ENCODE measurements at places on chromosomes 16 and 17.

DNA sequence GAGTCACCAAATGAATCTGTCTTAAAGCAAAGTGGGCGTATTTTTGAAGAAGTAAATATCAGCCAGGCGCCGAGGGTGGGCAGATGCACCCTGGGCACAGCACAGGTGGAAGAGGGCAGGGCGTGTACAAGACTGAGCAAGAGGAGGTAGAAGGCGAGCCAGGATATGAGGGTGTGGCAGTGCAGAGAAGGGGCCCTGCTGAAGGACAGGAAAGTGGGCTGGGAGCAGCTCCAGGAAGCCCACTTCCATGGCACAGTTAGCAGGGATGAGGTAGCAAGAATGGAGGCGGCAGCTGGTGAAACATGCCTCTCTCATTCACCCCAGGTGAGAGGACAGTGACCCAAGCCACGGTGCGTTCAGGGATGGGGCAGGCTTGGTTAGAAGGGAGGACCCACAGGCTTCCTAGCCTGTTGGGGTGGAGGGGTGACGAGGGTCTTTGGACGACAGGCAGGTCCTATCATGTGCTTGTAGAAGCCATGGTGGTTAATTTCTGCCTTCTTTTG, 149.3 kb downstream of the CLEC16A start:
- no peak for DNase-seq

DNA sequence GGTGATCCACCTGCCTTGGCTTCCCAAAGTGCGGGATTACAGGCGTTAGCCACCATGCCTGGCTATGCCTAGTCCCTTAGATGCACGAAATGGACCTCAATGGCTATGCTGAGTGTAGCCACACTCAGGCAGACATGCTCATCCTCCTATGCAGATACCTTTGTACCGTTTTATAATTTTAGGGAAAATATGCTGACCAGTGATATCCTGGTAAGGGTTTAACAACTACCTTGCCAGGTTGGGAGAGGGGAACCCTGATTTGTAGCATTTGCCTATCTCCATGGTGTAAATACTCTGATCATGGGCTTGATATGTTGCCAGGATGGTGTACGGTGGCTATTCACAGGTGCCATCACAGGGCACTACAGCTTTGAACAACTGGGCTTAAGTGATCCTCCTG, 6.9 kb upstream of the SNF8 start:
- DNase-seq, result no peak

DNA sequence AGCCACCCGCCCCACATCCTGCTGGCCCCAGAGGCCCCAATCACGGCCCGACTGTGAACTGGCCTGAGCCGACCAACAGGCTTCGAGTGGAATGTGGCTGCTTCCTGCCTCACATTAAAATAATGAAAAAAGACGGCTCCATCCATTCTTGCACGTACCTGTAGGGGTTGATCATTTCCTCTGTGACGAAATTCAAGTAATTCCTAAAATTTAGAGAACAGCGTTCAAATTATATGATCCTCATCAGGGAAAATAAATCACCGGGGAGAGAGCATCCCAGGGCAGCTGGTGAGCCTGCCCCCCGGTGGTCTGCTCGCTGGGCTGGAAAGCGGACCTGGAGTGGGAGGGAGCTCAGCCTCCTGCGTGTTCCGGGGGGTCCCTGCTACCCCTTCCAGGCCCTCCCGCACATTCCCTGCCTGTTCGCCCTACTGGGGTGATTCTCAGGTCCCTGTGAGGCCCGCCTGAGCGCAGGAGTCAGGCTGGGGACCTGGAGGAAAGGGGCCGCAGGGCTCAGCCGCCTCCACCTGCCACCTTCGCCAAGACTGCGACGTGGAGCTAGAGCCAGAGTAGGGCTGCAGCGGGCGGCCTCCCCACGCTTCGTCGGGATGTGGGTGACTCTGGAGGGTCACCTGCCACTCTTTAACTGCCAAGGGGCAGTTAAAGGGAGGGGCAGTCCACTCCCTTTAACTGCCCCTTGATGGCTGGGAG, 28.9 kb downstream of the SLC7A5 start:
- DNase-seq, result no peak

DNA sequence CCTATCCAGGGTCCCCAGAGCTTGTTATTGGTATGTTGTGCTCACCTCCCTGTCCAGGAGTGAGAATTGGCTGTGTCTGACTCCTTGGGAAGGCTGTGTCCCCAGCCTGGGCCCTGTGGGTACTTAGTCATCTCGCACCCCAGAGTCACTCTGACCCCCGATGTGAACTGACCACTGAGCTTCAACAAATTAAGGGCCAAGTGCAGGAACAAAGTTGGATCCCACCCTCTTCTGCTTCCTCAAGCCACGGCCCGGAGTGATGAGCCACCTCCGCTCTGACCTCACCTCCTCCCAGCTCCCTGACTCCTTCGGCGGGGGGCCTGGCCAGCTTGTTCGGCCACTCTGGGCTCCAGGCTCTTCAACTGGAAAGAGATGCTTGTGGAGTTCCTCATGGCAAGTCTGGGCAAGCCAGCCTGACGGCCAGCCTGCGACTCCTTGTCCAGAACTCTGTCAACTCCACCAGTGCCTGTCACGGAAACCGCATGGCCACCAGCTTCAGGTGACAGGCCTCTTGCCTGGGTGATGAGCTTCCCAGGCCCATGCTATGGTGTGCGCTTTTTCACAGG, 22.3 kb upstream of the MPRIP start:
- DNase-seq, result no peak

GRCh38 chr16:65334081-65334480, 212.2 kb upstream of the CDH11 start:
- no peak for DNase-seq

GRCh38 chr17:4719146-4719545, 8.7 kb downstream of the ARRB2 start:
- DNase-seq, result no peak

- DNase-seq, result no peak
These were observed 1.8 kb upstream of the MYBBP1A start for GRCh38 chr17:4556996-4557395.

- no peak for DNase-seq
These were observed 99.4 kb downstream of the CYLD start for GRCh38 chr16:50841081-50841886.

DNA sequence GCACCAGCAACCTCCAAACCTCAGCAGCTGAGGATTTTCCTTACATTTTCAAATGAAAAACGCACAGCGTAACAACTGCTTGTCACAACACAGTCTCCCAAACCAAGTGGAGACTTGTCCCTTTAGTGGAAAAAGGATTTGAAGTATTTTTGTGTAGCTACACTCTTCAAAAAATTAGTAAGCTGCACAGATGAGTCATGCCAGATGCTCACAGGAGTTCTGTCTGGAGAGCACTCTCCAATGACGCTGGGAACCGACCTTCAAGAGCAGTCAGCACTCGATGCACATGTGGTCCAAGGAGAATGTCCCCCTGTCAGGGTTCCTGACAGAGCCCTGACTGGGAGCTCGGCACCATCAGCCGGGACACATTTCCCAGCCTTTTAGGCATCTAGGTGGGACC, 39.8 kb downstream of the MAP1LC3B start:
- DNase-seq, result peak; percentile 80

DNA sequence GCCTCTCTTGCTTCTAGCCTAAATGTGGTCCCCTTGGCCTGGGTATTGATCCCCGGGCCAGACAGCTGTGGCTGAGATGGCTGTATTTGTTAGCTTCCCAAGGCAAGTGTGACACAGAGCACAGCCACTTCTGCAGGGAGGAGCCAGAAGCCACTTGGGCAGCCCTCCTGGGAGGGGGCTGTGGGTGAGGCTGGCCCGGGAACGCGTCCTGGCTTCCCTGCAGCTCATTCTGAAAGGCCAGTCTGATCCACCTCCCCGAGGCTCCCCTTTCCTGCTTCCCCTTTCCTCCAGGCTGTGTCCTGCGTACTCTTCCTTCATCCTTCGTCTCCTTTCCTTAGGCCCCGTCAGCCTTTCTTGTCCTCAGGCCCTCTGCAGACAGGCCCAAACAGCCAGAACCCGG, 8.0 kb downstream of the SERPINF2 start:
- DNase-seq, result no peak

- no peak for DNase-seq
These were observed 9.1 kb downstream of the RCVRN start for GRCh38 chr17:9895923-9896322.

DNA sequence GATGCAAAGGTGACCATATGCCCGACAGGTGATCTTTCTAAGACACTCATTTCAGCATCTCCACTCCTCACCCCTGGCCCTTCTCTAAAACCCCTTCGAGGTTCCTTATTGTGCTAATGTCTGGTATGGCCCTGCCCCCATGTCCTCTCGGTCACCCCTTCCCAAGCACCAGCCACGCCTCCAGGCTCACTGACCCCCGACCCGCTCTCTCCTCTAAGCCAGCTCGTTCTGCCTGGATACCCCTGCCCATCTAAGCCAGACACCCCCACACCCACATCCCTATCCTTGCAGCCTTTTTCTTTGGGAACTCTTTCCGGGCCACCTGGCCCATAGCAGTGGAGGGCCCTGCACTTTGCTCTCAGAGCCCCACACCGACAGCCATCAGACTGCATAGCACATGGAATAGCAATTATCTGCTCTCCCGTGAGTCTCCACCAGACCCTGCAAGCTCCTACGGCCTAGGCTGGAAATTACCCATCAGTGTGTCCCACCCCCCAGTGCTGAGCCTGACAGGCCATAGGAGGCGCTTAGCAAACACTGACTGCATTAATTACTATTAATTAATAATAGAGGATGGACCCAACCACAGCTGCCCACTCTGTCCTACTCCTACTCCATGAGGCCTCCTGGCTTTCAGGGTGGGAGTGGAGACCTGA, 176.7 kb downstream of the TMEM132E start:
- no peak for DNase-seq

DNA sequence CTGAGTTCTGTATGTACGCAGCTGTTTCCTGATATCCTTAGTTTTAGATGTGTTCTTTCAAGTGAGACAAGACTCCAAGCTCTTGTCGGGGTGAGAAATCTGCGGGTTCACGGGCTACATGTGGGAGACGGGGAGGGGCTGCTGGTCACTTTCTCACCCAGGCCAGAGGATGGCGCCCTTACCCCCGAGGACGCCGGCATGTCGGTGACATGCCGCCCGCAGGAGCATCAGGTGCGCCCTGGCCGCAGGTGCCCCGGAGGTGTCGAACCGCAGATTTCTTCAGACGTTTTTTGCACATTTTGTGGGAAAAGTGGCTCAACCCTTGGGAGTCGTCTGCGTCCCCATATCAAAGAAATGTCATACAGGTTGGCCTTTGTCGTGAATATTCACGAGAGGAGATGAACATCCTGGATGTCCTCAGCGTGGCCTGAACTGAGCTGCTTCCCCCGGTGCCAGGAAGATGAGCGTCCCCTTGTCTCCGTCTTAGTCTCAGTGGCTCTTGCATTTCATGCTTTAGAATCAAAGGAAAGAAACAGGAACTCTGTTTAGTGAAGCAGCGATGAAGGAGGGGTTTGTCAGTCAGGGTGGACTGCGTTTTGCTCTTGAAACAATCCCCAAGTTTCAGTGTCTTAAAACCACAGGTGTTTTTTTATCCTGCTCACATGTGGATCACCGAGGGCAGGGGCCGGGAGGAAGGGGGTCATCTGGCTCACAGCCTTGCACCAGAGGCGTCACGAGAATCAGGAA, 75.4 kb upstream of the ZNF750 start:
- no peak for DNase-seq

DNA sequence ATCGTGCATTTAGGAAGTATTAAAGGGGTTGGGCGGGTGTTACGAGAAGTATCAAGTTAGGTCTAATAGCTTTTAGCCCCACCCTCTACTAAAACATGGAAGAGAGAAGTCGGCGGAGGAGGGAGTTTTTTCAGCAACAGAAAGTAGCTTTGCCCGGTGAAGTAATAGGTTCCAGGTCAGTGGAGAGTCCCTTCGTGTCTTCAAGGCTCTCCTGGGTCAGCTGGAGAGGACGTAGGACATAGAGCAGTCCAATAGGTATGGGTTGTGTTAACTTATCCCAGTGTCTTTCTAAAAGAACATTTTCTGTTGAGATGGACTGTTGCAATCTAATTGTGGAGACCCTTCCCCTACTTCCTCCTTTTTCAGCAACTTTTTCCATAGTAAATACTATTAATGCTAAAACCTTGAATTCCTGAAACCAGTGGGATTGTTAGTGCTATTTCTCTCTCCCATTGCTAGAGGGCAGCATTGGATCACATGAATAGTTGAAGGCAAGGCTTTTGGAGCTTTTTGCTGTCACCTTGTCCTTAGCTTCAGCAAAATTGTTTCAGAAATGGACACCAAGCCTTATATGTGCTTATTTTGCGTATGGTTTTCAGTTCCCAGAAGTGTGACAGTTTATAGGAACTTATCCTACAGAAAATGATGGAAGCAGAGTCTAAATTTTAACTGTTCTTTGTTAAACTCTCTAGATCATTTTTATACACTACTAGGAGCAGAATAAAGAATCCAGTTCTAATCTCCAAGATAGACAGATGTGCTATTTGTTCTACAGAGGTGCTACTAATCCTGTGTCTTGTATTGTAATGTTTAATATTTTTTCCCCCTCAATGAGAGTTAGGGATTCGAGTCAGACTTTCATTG, 38.4 kb downstream of the UTP18 start:
- peak; percentile 32 for DNase-seq

DNA sequence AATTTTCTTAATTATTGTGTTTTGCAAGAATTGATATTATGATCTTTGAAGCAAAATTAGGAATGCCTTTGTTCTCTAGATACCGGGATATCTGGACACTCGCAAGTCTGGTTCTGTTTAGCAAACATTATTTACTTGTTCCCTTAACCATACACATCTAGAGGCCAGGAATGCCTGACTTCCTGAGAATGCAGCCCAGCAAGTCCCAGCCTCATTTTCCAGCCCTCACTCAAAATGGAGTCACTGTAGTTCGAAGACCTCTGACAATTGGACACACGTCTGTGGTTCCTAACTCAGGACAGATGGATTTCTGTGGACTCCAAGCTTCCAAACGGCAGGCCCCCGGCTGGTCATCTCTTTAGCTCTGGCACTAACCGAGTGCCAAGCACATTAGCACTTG, 355.4 kb upstream of the RBFOX1 start:
- DNase-seq, result no peak

Data from fibroblast of upper back skin (primary cell).